ENCODE measurements at places on chromosomes 1 and 21.

DNA sequence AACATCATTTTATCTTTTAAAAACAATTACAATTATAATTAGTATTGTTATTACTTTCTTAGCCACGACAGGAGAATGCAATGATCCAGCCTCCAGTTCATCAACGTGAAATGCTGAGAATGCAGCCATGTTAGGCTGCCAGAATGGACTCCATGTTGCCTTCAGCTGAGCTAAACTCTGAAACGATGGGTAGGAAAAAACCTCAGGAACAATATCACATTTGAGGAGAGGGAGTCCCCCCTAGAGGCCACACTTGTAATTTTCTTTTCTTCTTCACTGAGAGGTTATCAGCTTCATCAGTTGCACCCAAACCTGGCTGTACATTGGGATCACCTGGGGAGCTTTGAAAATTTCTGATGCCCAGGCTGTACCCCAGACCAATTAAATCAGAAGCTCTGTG lies 34.6 kb upstream of the DNAH14 start:
- DNase-seq, result no peak

DNA sequence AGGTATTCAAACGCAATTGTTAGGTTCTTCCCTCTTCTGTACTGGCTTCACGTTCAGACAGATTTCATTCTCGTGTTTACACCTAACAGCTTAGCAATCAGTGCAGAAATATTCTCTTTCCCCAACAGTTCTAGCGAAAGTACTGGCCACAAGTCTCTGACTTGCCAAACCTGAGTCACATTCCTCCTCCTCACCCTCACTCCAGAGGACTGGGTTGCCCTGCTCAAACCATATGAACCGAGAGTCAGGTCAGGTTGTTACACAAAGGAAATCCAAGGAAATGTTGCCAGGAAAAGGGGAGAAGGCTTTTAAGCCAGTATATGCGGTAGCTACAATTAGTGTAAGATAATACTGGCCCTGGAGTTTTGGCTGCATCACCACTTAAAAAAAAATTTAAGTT lies 282.5 kb downstream of the RGS7 start:
- no peak for DNase-seq

DNA sequence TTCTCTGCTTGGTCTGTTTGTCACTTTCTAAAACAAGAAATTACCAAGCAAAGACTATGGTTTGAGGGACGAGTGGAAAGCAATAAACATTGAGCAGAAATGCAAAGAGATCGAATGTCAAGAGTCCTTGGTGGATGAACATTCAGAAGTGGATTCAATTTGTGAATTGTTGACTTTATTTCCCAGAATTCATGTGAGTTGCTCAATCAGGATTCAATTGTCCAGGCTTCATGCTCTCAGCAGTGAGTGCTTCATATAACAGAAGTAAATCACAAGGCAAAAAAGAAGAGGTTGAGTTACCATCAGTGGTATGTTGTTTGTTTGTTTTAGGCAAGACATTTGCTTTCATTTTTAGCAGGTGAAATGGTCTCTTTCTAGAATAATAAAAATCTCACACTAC lies 31.9 kb downstream of the NGF start:
- no peak for DNase-seq

DNA sequence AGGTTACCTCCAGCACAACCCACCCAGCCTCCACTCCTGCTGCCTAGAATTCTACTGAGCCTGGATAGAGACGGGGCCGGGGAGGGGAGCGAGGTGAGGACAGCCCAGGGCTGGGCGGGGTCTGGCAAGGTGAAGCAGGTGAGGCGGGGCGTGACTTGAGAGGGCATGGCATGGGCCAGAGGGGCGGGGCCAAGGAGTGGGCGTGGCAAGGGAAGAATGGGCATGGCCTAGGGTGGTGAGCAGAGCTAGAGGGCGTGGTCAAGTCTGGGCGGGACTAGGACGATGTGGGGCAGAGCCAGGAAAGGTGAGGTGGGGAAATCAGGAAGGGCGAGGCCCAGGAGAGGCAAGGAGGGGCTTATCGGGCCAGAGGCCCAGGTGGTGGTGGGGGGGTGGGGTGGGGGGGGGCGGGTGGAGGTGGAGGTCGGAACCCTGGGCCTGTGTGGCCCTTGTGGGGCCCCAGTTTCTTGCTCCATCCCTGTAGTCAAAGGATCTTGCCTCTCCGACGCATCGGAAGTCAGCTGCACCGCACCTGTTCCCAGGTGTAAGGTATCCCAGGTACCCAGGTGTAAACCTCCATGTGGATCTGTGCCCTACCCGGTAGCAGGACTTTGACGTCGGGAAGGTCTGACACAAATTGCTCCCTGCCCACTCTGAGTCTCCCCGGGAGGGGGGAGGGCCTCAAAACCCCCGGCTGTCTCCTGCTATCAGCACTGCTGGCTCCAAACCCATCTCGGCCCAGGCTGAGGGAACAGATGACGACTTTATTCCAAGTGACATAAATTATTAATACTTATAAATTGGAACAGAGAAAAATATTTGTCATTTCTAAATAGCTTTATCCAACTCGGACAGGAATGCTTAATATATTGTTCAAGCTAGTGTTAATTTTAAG lies 32.9 kb upstream of the UTS2 start:
- DNase-seq, result peak; percentile 28

DNA sequence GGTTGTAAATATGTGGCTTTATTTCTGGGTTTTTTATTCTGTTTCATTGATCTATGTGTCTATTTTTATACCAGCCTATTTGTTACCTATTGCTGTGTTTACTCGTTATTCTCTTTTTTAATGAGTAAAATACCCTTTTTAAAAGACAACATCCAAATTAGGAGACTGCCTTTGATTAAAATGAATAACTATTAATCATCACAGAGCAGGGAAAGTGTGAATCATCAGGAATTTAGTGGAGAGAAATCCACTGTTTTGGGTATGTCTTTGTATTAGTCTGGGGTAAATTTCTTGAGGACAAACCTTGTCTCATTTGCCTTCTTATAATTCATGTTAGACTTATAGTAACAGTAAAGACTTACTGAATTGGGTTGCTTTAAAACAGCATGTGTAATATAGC lies 12.1 kb downstream of the DISC1 start:
- DNase-seq, result no peak

- no peak for DNase-seq
These were observed 8.3 kb downstream of the GCLM start for GRCh38 chr1:93900723-93901504.

GRCh38 chr1:230109895-230110667 lies 43.0 kb downstream of the GALNT2 start:
- DNase-seq, result peak; percentile 95

- DNase-seq, result peak; percentile 78
These were observed 17.3 kb downstream of the CRYBG2 start for GRCh38 chr1:26336477-26337205.

DNA sequence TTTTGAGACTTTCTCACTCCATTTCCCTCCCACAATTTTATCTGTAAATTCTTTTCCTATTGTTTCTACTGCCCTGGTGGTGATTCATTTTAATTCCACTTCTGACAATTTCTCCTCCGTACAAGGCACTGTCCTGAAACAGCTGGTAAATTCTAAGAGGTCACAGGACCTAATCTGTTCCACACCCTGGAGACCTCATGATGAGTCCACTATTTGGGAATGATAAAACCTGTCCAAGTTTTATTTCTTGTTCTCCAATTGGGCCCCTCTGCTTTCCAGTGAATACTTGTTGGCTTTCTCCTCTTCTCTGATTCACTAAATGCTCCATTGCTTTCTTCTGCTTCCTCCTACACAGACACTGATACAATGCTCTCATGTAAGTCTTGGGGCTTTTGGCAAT lies 343.1 kb upstream of the DUSP10 start:
- no peak for DNase-seq

GRCh38 chr21:33944185-33944763 lies 28.7 kb upstream of the ATP5PO start:
- no peak for DNase-seq

GRCh38 chr1:46581681-46582455 lies 22.2 kb downstream of the MKNK1 start:
- no peak for DNase-seq

DNA sequence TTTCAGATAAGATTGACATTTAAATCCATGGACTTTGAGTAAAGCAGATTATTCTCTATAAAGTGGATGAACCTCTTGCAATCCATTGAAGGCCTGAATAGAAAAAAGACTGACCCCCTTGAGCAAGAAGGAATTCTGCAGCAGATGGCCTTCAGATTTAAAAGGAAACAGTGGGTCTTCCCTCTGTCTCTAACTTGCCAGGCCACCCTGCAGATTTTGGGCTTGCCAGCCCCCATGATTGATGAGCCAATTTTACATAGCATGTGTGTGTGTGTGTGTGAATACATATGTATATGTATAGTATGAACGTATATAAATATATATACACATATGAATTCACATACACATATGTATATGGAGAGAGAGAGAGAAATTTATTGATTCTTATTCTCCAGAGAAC lies 113.4 kb downstream of the GRIK1 start:
- DNase-seq, result no peak

GRCh38 chr1:230012741-230013140 lies 54.3 kb upstream of the GALNT2 start:
- DNase-seq, result no peak

DNA sequence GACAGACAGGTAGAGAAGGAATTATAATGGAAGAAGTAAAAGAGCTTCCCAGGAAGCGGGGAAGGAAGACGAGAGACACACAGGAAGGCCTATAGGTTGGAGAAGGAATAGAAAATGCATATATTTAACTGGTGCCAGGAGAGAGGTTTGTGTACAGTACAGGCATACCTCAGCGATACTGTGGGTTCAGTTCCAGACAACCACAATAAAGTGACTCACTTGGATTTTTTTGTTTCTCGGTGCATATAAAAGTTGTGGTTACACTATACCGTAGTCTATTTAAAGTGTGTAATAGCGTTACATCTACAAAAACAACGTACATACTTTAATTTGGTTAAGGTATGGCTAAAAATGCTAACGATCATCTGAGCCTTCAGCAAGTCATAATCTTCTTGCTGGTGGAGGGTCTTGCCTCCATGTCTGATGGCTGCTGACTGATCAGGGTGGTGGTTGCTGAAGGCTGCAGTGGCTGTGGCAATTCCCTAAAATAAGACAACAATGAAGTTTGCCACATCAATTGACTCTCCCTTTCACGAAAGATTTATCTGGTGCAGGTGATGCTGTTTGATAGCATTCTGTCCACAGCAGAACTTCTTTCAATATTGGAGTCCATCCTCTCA lies 16.0 kb downstream of the YARS1 start:
- DNase-seq, result peak; percentile 68

- no peak for DNase-seq
These were observed 429.6 kb downstream of the HLX start for GRCh38 chr1:221308534-221309511.

GRCh38 chr1:73500154-73500553 lies 697.8 kb downstream of the LRRIQ3 start:
- no peak for DNase-seq

- no peak for DNase-seq
These were observed 2.0 kb downstream of the TEKT2 start for GRCh38 chr1:36085686-36086526.

- no peak for DNase-seq
These were observed 46.9 kb upstream of the PRRC2C start for GRCh38 chr1:171438441-171438840.

DNA sequence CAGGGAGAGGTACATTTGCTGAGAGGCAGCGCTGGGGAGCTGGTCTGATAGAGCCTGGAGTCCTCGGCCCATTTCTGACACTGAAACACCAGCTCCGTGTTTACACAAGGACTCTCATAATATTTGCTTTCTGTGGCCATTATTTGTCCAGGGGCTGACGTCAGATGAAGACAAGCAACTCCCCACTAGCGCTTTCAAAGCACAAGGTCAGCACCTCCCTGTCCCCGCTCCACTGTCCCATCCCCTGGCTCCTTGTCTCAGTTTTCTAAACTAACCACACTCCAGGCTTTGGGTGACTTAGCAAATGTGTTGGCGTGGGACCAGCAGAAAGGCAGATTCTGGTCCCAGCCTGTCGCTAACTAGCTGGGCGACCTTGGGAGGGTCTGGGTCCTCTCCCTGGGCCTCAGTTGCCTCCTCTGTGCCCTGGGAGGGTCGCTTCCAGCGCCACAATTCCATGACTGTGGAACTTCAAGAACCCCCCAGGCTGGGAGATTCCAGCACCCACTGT lies 37.4 kb upstream of the ZBTB40 start:
- DNase-seq, result no peak

DNA sequence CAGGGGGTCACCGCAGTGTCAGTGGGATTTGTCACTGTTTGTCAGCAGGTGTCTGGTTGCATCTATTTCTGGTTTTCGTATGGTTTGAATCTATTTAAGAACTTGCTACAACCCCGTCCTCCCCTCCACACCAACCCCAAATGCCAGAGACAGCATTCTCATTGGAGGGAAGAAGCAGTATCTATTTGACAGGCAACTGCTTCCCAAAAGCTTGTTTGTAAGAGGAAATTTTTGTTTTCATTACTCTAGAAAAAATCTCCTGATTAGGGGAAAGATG lies 54.4 kb downstream of the NR5A2 start:
- DNase-seq, result no peak

GRCh38 chr1:207313131-207313530 lies 8.3 kb upstream of the CD55 start:
- no peak for DNase-seq

GRCh38 chr1:191851799-191852595 lies 306.3 kb upstream of the RGS18 start:
- DNase-seq, result no peak

DNA sequence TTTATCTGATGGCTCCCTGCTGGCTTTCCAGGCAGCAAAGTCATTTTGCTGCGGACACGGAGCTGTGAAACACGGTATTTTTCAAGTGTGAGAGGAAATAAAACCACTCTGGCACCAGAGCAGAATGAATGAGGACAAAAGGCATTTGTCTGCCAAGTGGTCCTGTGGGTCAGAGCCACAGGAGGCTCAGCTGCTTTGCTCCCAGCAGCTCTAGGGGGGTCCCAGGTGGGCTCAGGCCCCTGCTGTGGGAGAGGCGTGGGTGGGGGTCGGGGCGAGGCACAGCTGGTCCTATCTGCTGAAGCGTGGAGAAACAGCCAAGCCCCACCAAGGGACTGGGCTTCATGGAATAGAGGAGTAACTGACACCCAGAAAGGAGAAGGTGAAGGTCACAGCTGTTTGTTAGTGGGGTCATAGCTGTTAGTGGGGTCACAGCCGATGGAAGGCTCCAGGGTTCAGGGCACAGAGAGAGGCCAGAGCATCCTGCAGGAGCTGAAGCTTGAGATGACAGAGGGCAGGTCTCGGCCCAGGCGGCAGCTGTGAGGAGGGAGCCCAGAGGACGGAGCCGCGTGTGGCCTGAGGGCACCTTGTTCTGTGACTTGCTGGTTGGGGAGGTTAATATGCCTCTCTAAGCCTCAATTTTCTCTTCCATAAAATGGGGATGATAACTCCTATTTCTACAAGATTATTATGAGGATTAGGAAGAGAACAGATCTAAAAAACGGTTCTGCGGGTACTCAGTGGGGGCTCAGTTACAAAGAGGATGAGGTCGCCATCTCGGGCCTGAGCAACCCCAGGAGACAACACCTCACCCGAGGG lies 7.1 kb downstream of the KIF17 start:
- DNase-seq, result no peak
